Hindlimb muscle (tissue), 1 donor: ENCODE measurements at places on chromosomes 4 and X.

DNA sequence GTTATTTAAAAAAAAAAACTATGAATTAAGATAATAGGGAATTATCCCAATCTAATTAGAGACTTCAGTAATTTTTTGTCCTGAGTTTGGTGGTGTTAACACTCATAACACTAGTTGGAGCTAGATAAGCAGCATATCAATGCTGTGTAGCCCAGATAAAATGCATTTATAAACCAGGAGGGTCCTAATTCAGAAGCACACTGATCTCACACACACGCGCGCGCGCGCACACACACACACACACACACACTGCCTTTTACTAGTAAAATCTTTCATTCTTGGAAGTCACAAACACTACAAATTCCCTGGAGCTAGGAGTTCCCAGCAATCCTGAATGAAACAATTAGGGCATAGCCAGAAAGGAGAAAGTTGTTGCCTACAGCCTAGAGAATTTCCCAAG is 3.2 kb downstream of the UNC5C start:
- DNase-seq: no peak

DNA sequence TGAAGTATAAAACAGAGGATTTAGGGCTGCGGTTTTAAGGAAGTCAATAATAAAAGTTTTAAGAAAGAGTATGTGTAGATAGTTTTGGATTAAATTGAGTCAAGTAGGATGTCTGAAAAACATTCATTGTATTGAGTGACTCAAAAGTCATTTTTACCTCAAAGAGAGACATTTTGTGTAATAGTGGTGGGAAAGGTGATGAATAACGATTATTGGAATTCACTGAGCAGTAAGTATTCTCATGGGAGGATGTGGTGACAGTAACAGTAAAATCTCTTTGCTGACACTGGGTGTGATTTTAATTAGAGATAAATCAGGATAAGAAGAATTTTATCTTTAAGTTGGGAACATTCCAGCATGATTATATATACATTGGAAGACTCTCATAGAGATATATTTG is 233.6 kb downstream of the PDHA2 start:
- DNase-seq: no peak

DNA sequence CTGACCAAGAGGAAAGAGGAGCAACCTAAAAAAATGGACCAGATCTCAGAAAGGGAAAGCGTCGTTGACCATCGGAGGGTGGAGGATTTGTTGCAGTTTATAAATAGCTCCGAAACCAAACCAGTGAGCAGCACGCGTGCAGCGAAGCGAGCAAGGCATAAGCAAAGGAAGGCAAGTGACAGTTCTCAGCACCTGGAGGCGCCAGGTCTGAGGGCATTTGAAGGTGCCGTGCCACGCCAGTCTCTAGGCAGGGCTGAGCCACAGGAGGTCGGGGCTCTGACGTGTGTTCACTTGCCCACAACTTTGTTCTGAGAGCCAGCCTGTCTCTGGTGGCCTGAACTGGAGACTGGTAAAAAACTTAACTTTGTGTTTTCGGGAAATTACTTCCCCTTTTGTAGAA is 59.7 kb downstream of the TNIP2 start:
- DNase-seq: no peak

DNA sequence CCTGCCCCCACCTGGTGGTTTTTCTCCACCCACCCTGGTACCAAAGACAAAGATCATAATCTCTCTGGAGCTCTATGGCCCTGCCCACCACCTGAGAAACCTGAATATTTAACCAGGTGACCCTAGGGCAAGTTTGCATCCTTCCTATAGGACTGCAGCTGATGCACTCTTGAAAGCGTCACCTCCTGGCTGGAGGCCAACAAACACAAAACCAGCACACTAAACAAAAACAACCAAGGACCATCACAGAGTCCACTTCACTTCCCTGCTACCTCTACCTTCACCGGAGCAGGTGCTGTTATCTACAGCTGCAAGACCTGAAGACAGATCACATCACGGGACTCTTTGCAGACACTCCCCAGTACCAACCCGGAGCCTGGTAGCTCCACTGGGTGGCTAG is 296.7 kb upstream of the FGF13 start:
- no peak for DNase-seq

DNA sequence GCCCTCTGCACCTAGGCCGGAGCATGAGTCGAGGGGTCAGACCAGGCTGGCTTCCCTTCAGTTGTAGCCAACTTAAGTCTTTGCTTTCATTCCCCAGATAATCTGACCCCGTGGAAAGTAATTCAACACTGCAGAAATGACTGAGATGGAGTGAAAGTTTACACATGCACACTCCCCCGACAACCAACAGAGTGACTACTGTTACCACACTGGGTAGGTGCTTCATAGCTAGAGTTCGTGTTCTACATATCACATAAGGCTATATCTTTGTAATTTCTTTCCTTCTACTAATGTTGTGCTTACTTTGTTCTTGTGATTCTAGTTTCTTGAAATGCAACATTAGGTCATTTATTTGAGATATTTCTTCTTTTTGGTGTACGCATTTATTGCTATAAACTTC is 7.2 kb upstream of the CTAG2 start:
- DNase-seq: no peak

- no peak for DNase-seq
These were observed 436.2 kb downstream of the EPHA5 start for GRCh38 chr4:65234061-65234460.

DNA sequence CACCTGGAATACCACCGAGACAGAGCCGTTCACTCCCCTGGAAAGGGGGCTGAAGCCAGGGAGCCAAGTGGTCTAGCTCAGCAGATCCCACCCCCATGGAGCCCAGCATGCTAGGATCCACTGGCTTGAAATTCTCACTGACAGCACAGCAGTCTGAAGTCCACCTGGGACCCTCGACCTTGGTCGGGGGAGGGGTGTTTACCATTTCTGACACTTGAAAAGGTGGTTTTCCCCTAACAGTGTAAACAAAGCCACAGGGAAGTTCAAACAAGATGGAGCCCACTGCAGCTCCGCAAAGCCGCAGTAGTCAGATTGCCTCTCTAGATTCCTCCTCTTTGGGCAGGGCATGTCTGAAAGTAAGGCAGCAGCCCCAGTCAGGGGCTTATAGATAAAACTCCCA is 243.2 kb downstream of the RASL11B start:
- no peak for DNase-seq

DNA sequence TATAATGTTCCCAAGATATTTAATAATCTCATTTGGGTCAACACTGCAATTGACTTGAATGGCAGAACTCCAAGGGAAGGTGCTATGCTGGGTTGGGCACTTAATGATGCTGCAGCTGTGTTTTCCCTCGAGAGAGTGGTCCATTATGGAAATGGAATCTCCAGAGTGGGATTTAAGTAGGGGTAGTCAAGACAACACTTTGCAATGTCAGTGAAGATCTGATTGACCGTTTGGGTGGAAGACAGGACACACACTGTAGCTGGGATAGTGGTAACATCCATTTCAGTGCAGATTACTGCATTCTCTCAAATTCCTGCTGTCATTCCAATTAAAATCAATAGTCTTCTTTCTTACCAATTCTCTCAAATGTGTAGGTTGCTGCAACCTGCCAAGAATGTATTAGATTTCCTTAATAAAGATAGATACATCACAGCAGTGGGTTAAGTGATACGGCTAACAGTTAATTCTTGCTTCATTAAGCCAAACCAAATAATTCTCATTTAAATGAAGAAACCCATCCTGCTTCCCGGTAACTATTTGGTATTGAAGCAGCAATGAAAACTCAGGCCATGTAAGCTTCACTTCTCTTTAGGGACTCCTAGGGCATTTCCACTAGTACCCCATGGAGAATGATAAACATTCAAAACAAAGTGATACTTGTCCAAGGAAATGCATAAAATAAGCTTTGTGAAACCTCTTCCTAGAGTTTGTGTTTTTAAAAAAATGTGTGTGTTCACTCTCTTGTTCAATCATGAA is 40.5 kb upstream of the RASGEF1B start:
- no peak for DNase-seq

- no peak for DNase-seq
These were observed 116.0 kb downstream of the COX7B2 start for GRCh38 chr4:46793036-46793435.

GRCh38 chrX:154136627-154137161 is 7.3 kb upstream of the OPN1LW start:
- DNase-seq: peak; percentile 57

- no peak for DNase-seq
These were observed 18.9 kb upstream of the CXCL8 start for GRCh38 chr4:73721435-73721834.

- DNase-seq: no peak
These were observed 41.3 kb downstream of the CC2D2A start for GRCh38 chr4:15510961-15511360.

- DNase-seq: no peak
These were observed 54.3 kb downstream of the NRK start for GRCh38 chrX:105876658-105877057.
